ENCODE measurements at places on chromosomes 1 and 21.

DNA sequence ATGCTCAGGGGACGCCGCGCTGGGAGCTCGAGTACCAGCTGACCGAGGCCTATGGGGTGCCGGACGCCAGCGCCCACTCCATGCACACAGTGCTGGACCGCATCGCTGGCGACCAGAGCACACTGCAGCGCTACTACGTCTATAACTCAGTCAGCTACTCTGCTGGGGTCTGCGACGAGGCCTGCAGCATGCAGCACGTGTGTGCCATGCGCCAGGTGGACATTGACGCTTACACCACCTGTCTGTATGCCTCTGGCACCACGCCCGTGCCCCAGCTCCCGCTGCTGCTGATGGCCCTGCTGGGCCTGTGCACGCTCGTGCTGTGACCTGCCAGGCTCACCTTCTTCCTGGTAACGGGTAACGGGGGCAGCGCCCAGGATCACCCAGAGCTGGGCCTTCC, 1.3 kb upstream of the XKR8 start:
- no peak for DNase-seq

DNA sequence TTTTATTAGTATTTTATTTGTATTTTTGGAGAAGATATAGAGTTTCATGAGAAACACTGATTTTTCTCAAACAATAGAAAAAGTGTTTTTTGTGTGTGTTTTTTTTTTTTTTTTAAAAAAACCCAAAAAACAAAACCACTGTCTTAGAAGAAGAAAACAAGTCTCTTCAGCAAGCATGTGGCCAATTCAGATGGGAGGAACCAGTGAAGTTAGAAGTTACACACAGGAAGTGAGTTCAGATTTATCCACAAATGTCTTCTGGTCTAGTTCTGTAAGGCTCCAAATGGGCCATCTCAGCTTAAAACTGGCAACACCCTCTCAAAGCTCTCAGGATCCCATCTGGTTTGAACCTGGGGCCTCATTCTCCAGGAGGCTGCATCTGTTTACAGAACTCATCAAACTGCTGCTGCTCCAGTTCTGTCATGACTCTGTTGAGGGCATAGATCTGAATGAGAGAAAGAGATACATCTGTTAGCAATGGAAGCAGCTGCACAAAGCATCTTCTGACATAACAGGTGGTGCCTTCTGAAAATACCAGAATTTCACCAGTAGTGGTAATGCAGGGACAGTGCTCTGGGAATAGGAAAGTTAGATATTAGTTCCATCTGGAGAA, 9.8 kb upstream of the ERMAP start:
- DNase-seq = no peak

DNA sequence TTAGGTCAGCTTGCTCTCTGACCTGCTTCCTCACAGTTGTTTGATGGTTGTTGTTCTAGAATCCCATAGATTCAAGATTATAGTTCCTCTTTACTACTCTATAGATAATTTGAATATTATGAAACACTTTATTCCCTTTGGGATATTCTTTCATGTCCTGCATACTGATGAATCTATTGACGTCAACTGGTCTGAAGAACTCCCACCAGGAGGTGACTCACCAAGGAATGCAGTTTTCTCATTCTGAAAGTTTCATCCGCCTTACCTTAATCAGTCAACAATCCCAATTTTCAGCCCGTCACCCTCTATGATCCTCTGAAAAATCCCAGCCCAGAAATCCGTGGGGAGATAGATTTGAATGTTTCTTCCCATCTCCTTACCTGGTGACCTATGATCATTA, 834.1 kb upstream of the PRMT6 start:
- no peak for DNase-seq

DNA sequence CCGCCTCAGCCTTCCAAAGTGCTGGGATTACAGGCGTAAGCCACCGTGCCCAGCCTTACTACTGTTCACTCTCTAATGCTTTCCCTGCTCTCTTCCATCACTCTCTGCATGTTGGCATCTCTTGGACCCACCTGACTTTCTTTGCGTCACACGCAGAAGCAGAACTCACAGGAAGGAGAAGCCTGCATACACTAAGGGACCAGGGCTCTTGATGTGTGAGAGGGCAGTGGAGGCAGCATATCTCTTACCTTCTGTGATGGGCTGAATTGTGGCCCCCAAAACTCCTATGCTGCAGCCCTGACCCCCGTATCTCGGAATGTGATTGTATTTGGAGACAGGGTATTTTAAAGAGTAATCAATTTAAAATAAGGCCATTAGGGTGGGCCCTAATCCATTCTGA, 26.7 kb upstream of the SLAMF9 start:
- no peak for DNase-seq

DNA sequence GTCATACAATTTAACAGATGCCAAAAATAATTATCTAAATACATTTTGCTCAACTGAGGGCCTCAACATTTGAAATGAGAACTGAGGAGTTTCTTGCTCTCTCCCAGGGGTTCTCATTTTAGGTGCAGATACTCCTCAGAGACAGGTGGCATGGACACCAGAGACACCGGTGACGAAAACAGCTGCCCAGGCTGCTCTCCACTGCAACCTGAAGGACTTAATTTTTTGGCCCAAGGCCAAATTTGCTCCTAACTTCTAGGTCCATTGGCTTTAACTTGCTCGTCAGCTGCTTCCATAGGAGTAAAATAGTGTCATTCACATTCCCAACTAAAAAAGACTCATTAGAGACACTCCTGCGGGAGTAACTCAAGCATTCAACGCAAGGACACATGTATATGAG, 87.0 kb downstream of the NRIP1 start:
- no peak for DNase-seq

DNA sequence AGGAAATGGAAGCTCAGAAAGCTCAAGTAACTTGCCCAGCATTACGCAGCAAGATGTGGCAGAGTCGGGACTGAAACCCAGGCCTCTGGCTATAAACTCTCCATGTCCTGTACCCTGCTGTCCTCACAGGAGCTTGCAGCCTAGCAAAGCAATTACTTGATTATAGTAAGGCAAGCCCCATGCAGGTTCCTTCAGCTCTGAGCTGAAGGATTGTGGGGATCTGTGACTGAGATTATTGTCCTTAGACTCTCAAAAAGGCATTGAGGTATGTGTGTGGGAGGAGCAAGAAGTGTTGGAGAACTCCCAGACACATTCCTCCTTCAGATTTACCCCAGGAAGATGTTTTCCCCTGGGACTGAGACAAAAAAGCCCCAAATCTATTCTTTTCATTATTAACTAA, 124.0 kb upstream of the SPATA6 start:
- no peak for DNase-seq

GRCh38 chr1:116981521-116982037, 20.0 kb upstream of the CD101 start:
- DNase-seq = no peak

DNA sequence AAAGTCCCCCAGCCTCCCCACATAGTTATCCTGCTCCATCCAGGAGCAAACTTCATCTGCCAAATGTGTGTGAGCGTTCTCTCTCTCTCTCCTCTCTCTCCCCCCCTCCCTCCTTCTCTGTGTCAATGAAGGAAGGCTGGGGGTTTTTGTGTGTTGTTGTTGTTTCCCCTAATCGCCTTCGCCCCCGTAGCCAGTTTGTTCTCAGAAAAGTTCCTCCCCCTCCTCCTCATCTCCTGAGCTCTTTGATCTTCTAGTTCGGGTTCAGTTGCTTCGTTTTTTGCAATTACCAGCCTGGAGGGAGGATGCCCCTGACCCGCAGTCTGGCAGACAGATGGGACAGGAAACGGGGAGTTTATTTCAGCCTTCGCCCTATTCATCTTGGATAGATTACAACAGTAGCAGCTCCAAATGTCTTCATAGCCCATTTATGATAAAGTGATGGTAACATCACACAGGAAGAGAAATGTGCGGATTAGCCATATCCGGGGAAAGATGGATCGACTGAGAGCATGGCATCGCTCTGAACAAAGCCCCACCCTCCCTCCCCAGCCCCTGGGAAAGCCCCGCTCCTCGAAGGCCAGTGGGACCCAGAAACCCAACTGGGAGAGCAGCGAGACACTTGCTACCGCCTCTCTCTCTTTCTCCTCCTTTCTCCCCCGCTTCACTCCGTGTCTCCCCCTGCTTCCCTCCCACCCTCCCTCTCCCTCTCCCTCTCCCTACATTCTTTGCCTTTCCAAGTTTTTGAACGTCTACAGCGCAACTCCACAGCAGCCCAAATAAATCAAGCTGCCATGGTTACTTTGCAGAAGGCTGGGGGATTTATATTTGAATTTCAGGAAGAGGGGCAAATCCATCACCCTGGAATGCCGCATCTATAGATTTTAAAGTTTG, 139.7 kb upstream of the ARHGEF16 start:
- no peak for DNase-seq

DNA sequence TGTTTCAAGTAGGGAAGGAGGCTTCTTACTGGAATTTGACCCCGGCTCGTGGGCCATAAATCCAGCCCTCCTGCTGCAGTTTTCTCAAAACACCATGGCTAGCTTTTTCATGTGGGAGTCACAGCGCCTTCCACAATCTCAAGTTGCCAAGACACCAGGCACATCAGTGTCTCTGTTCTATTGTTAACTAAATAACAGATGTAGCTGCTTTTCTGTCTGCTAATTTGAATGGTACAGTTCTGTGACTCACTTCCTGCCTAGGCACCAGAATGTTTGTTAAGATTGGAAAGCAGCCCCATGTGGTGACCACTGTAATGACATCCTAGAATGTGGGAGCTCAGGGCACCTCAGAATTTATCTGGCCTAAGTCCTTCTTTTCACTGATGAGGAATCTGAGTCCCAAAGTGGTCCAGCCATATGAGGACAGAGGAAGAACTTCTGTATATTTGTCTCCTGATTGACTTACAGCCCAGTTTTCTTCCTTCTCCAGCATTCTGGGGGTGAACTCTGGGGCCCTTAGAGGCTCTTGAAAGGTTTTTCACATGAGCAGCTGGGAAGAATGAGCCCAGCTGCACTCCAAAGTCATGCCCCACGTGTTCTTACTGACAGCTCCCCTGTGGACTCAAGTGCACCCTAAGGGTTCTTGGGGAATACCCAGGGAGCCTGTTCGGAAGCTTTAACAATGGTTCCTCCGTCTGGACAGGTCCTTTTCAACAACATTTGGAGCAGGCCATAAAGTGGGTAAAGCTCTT, 27.5 kb downstream of the TRIM45 start:
- DNase-seq = no peak

GRCh38 chr1:93704052-93704451, 22.4 kb upstream of the BCAR3 start:
- DNase-seq = no peak

- no peak for DNase-seq
These were observed 69.2 kb downstream of the NCAM2 start for GRCh38 chr21:21067375-21067774.

DNA sequence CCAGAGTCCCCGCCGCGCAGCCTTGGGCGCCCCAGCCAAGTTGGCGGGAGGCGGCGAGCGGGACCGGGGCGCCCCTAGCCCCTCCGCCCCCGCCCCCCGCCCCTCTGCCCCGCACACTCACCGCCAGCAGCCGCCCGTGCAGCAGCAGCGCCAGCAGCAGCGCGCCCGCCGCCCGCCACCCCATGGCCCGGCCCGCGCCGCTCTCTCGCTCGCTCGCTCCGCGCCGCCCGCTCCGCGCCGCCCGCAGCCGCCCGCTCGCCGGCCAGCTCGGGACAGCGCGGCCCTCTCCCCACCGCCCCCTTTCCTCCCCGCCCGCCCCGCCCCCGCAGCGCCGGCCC, at the start of gene HSPG2:
TSS of gene HSPG2 (minus strand) at position 277 of the 338 bp plus-strand sequence. CDS start at position 184, 93 bp downstream.
- DNase-seq = no peak

GRCh38 chr1:42551180-42551579, 88.1 kb downstream of the CCDC30 start:
- no peak for DNase-seq

- no peak for DNase-seq
These were observed 12.1 kb downstream of the IFNAR2 start for GRCh38 chr21:33241846-33242245.

DNA sequence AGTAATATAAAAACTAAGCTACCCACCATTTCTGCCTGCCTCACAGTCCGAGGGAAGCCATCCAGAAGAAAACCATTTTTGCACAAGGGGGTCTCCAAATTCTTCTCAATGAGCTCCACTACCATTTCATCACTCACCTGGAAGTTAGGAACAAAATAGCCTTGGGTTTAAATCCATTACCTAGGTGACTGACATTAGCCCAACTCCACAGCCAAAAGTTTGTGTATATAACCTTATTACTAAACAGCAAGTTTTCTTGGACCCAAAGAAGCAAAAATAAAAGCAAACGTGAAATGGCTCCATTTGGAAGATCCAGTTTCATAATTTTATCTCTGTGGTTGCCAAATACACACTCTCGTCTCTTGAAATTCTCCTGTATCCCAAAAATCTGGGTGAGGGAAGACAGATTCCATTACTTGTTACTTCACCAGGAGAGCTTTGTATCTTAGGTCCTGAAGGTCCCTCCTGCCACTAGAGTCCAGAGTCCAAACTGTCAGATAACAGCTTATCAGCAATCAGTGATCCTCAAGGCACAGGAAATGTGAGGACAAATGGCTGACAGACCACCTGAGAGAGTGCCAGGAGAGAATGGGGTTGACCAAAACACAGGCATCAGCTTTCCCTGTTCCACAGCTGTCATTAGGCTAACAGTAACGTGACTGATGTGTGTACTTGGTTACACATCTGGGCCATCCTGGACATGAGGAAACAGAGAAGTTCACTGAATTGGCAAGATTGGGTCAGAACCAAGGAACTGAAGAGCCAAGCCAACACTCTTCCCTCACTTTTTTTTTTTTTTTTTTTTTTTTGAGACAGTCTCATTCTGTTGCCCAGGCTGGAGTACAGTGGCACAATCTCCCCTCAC, 14.9 kb downstream of the AK2 start:
- no peak for DNase-seq

DNA sequence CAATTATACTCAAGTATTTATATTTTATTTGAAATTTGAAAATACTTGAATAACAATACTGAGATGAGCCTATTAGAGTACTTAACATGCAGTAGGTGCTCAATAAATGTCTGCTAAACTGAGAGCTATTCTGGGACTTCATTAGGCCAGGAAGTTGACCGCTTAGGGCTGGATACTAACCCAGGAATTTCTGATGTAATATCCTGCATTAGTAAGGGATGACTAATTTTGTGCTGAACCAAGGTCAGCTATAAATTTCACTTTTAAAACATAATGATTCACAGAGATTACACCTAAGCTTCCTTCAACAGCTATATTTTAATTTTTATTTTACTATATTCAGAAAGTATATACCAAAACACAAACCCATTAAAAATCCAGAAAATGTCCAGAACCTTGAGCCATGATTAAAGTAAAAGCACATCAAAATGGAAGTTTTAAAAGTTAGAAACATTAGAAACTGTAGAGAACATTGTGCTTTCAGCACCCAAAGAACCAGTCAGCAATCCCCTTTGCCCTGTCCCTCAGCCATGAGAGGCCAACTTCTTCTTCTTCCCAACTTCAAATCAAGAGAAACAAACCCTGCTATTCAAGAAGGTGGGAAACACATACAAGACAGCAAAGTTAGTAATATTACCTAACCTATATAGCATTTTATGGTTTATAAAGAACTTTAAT, 35.4 kb downstream of the WNT2B start:
- no peak for DNase-seq

GRCh38 chr1:160781914-160782689, 13.9 kb upstream of the LY9 start:
- no peak for DNase-seq

GRCh38 chr1:115643666-115644065, 1.9 kb downstream of the VANGL1 start:
- no peak for DNase-seq

Data from CMK (cell line).